Right lung (tissue), 10 donors: ENCODE measurements at places on chromosomes 2 and 18.
A peak's percentile ranks its signal among the peaks of the same experiment; 100 is the strongest.

- DNase-seq, result no peak
These were observed 29.8 kb upstream of the LCLAT1 start for GRCh38 chr2:30417253-30417652.

GRCh38 chr2:35082072-35082471 lies 1273.5 kb upstream of the CRIM1 start:
- DNase-seq, result no peak

DNA sequence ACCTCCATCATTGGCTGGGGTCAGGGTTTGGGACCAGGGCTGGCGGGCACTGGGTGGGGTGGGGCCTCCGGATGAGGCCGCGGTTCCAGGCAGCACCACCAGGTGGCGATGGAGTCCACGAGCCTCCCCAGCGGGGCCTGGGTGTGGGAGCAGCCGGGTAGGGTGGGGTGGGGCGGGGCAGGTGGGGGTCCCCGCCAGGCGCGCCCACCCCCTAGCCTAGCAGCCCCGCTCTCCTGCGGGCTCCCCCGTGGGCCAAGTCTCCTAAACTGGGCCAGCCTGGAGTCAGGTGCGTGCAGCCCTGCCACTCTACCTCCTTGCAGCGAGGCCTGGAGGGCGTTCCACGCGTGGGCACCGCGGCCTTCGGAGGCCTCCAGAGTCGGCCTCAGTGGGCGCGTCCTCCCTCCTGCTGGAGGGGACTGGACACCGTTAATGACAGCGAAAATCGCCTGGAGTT lies 187.5 kb downstream of the TWIST2 start:
- DNase-seq, result no peak

- no peak for DNase-seq
These were observed 57.7 kb downstream of the ROCK2 start for GRCh38 chr2:11286749-11287148.

DNA sequence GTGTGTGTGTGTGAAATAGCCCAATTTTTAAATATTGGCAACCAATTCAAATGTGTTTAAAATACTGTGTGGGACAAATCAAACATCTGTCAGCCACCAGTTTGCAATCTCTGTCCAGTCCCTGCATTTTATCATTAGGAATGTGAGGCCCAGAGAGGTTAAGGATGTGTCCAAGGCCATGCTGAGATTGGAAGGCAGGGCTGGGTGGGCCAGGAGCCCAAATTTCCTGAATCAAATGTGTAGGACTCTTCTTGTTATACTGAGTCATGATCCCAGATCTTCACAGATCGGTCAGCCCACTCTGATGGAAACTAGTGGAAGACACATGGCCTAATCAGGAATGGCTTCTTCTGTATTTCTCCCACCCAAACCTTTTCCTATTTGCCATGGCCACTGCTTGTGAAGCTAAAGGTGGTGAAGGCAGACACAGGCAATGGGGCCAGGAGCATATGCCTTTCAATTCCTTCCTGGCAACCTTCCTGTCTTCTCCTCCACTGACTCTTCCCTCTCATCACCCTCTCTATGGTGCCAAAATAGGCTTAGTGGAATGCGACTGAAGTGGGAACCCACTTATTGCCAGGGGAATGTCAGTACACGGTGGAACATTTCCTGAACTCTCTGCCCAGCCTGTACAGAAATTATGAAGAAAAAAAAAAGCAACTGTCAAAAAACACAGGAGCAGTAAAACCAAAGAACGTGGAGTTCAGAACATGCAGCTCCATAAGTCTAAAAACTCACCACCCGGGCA lies 35.5 kb downstream of the ZEB2 start:
- DNase-seq, result no peak

GRCh38 chr2:36355151-36355889 lies at the start of gene CRIM1:
Gene CRIM1 (plus strand): TSS chr2:36355778. CDS start chr2:36356293, 515 bp downstream.
- DNase-seq, result peak; percentile 86

DNA sequence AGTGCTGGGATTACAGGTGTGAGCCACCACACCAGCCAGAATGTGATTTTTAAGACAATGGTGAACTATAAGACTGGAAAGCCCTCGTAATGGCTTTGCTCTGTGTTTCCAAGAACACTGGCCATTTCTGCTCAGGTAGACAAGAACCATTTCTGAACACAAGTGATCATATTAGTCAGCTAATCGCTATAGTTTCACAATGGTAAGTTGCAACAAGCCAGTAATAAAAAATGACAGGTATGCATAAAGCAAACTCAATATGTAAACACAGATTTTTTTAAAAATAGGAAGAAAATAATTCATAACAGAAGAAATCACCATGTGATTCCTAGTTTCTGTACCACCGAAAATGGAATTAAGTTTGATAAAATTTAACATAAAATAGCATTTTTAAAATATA lies 166.5 kb downstream of the THADA start:
- no peak for DNase-seq

DNA sequence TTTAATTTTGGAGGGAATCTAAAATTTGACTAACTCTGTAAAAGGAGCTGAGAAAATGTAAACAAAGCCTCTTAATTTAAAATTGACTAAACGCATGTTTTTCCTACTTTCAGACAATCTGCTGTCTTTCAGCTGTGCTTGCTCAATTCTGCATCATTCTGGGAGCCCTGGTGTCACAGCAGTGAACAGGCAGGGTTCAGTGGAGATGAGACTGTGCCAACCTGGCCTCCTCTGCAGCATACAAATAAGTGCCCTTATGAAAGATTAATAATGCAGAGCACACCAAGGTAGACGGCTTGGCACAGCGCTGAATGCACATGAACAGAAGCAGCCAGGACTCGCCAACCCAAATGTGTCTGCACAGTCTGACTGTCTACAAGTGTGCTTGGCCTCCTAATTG lies 222.0 kb upstream of the CHAC2 start:
- no peak for DNase-seq

DNA sequence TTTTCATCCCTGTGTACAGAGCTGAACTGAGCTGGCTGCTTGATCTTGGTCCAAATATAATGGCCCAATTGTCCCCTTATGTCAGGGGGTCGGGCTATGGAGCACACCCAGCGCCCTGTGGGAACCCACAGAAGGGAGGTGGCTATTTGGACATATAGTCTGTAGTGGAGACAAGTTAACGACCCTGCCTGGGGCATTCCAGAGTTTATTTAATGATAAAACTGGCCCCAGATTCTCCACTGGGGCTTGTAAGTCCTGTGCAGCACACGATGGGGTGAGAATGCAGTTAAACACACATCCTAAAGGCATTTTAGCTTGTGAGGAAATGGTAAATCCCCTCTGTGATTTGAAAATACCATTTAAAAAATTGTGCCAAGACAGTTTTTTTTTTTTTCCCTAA lies 72.9 kb downstream of the QPCT start:
- no peak for DNase-seq

DNA sequence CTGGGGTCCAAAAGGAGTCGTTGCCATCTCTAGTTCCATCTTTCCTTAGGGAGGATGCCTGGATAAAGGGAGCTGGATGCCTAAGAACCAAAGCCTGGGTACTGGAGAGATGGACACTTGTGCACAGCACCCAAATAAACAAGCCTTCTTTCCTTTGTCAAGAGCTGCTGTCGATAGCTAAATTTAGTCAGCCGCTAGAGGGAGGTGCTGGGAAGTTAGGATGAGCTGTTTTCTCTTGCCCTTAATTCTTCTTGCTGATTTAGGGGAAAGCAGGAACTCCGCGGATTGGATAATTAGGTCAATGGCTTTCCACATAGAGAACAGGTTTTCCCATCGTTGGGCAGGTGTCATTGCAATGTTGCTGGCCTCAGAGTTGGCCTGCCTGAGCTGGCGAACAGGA lies 30.9 kb upstream of the SERPINB12 start:
- DNase-seq, result peak; percentile 6
